ENCODE measurements at places on chromosomes 2 and 18.
A peak's percentile ranks its signal among the peaks of the same experiment; 100 is the strongest.

- peak; percentile 33 for DNase-seq
These were observed 386.9 kb downstream of the FIGN start for GRCh38 chr2:163348857-163349380.

GRCh38 chr2:49241991-49242390, 87.7 kb upstream of the FSHR start:
- DNase-seq: no peak

DNA sequence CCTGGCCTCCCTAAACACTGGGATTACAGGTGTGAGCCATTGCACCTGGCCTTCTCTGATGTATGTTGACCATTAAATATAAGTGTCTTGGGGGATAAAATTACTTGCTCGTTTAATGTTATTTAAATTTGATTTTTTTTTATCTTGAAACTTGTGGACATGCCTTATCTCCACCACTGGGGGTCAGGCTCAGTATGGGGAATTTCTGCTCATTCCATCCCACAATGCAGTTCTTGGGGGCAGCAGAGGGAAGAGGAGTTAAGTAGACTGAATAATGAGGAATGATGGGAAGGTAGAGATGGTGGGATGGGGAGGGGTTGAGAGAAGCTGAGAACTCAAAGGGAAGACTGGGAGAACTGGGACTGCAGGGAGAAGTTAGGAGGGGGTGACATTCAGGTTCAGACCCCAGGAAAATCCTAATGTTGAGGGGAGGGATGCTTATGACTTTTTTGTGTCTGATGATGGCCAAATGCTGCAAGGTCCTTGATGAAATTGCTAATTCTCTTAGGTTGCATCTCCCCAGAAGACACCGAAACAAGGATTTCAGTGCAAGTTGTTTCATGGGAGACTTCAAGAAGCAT, 174.2 kb downstream of the MIB1 start:
- peak; percentile 57 for DNase-seq

DNA sequence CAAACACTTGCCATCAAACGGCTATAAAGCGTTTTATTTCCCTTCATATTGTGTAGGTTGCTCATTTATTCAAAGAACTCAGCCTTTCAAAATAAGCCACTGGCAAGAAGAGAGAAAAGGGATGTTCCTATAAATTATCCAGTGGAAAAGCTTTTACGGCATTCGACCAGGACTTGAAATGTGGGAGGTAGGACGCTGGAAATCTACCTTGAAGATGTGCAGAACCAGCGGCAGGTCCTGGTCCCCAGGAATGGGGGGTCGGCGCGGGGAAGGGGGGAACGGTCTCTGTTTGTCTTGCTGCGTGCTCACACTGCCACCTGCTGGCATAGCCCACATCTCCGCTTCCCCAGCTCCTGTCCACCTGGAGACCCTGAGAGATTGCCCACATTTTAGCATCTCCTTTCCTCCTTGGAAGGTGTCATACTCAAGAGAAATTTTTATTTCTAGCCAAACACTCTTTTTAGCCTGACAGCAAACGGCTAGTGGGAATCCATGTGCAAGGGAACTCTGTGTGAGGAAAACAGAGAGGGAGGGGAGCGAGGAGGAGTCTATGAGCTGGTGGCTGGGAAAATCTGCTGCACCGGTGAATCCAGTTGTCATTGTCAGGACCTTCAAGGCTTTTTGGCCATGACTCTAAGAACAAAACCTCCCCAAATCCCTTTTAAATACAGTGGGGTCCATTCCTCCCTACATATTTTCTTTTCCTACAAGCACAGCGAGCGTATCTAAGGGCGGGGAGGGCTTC, 349.0 kb upstream of the PKDCC start:
- peak; percentile 35 for DNase-seq

GRCh38 chr2:46982351-46983064, 66.9 kb upstream of the MCFD2 start:
- DNase-seq: no peak

DNA sequence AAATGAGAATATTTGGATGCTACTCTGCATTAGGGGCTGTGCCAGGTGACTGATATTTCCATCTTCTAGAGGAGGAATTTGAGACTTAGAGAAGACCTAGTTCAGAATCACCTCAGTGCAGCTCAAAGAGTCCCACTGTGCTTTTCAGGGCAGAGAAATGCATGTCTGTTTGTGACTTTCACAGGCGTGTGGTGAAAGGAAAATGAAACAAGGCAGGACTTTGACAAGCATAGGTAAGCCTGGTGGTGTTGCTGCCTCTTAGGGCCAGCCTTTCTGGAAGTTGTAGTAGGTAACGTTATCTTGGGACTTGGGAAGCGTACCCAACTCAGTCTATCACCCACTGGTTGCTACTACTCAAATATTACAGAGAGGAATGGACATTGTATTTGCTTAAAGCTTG, 2.6 kb downstream of the GPR39 start:
- DNase-seq: no peak

GRCh38 chr2:68414876-68415275, 49.8 kb downstream of the PLEK start:
- DNase-seq: peak; percentile 97

DNA sequence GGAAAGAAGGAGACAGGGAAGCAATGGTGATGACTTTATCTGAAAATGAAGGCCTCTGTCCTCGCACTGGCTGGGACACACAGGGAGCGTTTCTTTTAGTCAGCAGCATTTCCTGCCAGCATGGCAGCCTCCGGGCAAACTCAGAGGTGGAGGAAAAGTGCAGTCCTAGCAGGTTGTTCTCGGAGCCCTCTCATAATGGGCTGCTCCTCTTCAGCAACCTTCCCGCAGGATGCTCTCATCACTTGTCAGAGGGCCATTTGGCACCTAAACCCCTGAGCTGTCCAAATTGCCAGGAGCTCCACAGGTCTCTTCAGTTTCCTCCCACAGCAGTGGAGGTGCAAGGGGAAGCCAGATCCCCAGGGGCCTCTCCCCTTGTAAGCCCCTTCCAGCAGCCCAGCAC, 6.2 kb downstream of the STK39 start:
- no peak for DNase-seq

GRCh38 chr18:5457462-5457957, 86.3 kb downstream of the EPB41L3 start:
- DNase-seq: no peak

GRCh38 chr2:32061973-32062861, 1.1 kb upstream of the SPAST start:
- DNase-seq: peak; percentile 68

- peak; percentile 72 for DNase-seq
These were observed 56.8 kb downstream of the BIN1 start for GRCh38 chr2:127049927-127050802.

DNA sequence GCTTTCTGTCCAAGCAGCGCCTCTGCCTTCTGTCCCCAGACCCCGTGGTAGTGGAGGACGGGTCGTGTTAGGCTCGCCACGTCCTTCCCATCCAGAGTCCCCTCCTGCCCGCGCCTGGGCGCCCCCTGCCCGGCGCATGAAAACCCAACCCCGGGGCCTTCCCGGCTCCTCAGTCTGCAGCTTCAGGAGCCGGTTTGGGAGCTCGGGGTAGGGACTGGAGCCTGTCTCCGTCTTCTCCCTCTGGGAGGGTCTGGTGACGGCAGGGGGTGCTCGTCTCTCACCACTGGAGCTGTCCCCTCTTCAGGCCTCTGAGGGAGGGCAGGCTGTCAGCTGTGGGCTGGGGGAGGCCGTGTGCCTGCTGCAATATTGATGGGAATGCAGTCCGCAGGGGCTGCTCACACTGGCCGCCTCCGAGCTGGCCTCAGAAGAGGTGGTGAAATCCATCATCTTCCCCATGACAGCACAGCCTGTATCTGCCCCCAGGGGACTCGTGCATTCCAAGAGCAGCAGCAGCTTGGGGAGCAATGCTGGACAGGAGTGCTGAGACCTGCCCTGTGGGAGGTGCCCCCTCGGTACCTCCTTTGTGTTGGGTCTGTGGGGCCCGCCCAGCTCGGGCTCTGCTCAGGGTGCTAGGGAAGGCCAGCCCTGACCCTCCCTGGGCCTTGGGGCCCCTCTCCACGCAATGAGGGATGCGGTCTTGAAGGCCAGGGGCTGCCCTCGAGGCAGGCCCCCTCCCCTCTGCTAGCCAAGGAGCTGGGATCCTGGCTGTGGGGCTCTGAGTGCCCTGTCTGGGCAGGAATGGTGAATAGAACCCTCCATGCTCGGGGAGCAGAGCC, 17.8 kb upstream of the KLHL30 start:
- DNase-seq: no peak

GRCh38 chr2:65045651-65046050, 10.6 kb upstream of the CEP68 start:
- no peak for DNase-seq

- DNase-seq: no peak
These were observed 110.2 kb upstream of the CCDC68 start for GRCh38 chr18:55069497-55069896.

- DNase-seq: no peak
These were observed 114.7 kb upstream of the TNP1 start for GRCh38 chr2:216974321-216975302.

DNA sequence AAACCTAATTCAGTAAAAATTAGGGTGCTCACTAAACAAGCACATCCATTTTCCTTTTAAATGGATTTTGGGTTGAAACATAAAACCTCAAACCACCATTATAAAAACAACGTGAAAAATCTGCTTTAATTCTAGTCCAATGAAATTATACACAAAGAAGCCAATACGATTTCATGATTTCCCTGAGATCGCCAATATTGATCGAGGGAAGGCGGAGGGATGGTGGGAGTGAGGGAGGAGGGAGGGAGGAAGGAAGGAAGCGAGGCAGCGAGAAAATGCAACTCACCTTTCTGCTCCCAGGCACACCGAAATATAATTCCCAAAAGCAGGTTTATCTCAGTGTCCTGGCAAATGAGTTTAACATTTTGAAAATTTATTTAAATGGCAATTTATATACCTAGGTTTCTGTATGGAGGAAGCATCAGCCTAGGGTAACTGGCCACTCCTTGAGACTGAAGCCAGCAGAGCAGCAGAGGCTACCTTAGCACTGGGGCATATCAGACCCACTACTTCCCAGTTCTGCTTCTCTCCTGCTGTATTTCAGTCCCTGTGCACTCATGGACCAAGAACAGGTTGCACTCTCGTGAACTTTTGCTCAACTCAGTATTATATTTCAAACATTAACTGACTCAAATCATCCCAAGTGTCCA, 2.3 kb upstream of the ONECUT2 start:
- no peak for DNase-seq

GRCh38 chr18:32201948-32202672, 12.3 kb downstream of the MEP1B start:
- no peak for DNase-seq

DNA sequence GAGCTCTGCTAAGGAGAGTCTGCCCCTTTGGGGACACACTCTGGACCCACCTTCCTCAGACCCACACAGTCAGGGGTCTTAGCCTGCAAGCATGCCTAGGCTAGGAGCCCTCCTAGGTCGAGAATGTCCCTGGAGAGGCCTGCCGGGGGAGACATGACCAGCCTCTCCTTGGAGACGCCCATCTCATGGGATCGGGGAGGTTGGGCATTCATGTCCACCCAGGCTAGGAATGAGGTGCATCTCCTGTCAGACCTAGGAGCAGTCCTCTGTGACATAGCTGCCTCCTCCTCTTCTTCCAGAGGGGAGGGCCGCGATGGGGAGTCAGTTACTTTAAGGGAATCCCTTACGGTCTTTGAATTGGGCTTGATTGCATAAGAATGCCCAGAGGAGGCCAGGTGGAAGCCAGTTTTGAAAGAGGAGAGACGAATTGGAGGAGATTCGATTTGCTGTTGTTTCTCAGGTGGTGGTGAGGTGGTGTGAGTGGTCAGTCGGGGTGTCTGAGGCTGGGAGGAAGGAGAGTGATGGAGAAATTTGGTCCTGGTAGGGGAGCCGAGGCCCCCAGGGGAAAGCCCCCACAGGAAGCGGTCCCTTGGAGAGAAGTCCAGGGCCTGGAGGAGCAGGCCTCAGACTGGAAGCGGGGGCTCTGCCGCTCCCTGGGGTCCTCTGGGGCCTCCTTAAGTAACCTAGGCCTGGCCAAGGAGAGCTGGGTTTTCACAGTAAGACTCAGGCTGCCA, 241.3 kb downstream of the DYSF start:
- no peak for DNase-seq

GRCh38 chr2:40511661-40512213, 59.8 kb upstream of the SLC8A1 start:
- DNase-seq: peak; percentile 61

GRCh38 chr2:237512774-237513466, 25.9 kb downstream of the MLPH start:
- peak; percentile 93 for DNase-seq

DNA sequence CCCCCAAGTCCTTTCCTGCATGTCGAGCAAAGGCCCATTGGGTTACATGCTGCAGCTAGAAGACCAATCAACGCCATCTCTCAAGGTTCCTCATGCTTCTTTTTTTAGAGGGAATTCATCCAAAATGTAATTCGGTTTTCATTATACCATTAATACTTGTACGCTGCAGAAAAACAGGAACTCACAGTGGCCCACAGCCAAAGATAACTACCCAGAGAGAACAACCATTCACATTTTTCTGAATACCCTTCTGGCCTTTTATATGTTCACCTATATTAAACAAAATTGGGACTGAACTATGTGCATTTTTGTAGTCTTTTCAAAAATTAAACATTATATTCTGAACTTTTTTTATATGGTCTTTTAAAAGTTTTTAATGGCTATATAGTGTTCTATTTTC, 25.8 kb downstream of the FARP2 start:
- peak; percentile 60 for DNase-seq

DNA sequence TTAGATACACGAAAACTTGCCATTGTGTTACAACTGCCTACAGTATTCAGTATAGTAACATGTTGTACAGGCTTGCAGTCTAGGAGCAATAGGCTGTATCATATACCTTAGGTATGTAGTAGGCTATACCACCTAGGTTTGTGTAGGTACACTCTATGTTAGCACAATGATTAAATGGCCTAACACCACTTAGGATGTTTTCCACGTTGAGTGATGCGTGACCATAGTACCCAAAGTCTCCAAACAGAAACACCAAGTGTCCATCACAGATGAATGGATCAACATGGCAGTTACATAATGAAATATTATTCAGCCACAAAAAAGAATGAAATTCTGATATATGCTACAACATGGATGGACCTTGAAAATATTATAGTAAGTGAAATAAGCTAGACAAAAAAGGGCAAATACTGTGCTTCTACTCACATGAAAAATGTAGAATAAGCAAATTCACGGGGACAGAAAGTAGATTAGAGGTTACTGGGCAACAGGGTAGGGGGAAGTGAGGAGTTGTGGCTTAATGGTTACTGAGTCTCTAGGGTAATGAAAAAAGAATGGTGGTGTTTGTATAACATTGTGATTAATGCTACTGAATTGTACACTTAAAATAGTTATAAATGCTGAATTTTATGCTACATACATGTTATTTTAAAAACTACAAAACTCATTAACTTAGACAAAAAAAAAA, 62.6 kb downstream of the TMEM131 start:
- no peak for DNase-seq

GRCh38 chr2:124585277-124585676, 560.2 kb downstream of the CNTNAP5 start:
- no peak for DNase-seq

- no peak for DNase-seq
These were observed 433.7 kb upstream of the TNP1 start for GRCh38 chr2:217293607-217294006.

GRCh38 chr2:238280083-238280825, 8.2 kb downstream of the PER2 start:
- DNase-seq: no peak

GRCh38 chr2:42755191-42755880, 8.6 kb downstream of the OXER1 start:
- peak; percentile 18 for DNase-seq

Data from hematopoietic multipotent progenitor cell treated with erythropoietin and hydrocortisone succinate and interleukin-3 and kit ligand, for 4 days (in vitro differentiated cells).